HTR-8/SVneo (cell line): ENCODE measurements at places on chromosomes 7 and 10.

DNA sequence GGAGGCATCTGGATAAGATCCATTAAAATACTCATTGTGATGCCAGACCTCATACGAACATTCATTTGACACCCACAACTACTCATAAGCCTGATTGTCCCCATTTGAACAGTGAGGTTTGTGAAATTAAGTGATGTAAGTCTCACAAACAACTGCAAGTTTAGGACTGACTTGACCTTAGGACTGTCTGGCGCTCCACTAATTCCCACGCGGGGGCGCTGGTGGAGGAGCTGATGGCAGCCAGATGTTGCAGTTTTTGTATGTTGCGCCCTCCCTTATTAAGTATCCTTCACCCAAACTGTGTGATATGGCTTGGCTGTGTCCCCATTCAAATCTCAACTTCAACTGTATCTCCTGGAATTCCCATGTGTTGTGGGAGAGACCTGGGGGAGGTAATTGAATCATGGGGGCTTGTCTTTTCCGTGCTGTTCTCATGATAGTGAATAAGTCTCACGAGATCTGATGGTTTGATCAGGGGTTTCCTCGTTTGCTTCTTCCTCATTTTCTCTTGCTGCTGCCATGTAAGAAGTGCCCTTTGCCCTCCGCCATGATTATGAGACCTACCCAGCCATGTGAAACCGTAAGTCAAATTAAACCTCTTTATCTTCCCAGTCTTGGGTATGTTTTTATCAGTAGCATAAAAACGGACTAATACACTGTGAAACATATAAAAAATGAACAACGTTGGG, 20.3 kb upstream of the TIAL1 start:
- DNase-seq, result no peak

DNA sequence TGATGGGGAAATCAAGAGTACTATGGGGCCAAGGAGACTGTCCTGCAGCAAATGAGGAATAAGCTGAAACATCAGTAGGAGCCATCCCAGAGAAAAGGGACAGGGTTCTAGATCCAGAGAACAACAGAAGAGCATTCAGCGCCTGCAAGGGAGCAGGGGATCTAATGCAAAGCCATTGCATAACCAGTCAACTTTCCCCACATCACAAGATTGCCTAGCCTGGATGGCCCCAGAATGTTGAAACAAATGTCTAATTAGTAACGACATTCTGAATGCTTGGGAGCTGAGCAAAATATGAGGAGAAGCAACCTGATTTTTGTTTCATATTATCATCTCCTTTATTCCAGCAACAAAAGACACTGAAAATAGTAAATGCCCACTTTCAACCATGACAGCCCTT, 2.7 kb upstream of the MPP7 start:
- DNase-seq, result no peak

DNA sequence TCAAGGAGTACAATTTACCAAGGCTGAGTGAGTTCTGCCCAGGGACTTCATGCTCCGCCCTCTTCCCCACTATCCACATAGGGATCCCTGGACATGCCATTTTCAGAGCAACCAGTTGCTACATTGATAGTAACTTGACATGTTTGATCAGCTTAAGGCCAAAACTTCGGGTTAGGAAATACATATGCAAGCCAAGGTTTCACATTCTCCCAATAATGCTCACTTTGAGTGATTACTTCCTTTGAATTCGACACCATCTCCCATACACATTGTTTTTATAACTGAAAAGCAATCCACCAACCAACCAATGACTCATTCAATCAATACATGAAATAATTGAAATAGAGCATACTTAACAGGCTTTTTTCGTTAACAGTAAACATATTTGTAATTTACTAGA, 137.9 kb downstream of the GLI3 start:
- DNase-seq, result no peak

DNA sequence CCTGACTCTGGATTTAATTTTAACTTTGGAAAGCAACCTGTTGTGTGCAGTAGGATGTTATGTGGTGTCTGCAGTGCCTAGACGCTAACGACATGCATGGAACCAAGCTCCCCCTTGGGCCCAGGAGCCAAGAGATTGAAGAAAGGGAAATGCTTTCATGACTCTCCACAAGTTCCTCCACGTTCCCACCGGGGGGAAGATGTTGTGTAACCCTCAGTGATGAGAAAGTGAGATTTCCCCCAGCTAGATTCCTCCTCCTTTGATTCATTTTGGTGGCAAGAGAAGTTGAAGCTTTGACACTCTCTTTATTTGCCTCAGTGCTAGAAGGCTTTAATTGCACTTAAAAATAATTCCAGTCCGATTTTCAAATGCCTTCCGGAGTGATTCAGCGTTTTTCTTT, 157.9 kb upstream of the INSYN2A start:
- DNase-seq, result no peak

DNA sequence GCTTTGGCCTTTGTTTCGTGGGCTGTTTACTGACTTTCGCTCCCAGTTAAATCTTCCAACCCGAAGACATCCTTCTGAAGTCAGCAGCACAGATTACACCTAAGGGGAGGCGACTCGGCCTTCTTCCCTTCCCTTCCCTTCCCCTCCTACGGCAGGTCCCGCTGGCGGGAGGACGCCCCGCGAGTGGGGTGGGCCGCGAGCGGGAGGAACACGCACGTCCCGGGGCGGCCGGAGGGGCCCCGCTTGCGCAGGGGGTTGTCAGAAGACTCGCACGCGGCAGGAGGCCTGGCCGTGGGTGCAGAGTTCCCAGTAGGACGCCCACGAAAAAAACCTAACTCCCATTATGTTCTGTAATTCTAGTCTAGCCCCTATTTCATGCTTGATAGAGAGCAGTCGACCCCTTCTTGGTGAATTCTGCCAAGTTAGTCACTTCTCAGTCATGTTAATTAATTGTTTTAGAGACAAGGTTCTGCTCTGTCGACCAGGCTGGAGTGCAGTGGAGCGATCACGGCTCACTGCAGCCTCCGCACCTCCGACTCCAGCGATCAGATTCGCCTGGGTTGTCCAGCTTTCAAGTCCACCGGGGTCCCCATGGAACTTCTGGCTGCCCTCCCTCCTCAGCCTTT, 19.2 kb upstream of the ZNF32 start:
- no peak for DNase-seq

- DNase-seq, result no peak
These were observed 3.6 kb upstream of the GPR146 start for GRCh38 chr7:1040790-1041189.

- DNase-seq, result peak; percentile 10
These were observed 55.6 kb upstream of the PNLIP start for GRCh38 chr10:116490028-116490662.

- no peak for DNase-seq
These were observed 3.8 kb downstream of the RARRES2 start for GRCh38 chr7:150337659-150338081.
